Choroid plexus epithelial cell (primary cell): ENCODE measurements at places on chromosomes 1 and 21.

- peak; percentile 85 for DNase-seq
These were observed 10.4 kb upstream of the TMEM240 start for GRCh38 chr1:1550591-1551432.

DNA sequence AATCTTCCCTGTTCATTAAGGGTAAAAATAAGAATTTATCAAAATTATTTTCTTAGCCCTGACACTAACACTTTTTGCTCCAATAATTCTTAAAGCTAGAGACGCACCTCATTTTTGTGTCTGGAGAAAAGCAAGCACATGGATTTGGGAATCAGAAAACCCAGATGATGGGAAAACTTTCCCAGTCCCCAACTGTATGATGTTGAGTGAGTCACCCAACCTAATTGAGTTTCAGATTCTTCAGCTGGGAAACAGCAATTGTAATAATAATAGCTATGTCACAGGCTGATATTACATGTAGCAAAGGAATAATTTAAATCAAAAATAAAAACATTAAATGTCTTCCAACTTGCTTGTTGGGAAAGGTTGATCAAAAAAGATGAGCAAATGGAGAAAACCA is 159.0 kb downstream of the MIS18A start:
- no peak for DNase-seq

DNA sequence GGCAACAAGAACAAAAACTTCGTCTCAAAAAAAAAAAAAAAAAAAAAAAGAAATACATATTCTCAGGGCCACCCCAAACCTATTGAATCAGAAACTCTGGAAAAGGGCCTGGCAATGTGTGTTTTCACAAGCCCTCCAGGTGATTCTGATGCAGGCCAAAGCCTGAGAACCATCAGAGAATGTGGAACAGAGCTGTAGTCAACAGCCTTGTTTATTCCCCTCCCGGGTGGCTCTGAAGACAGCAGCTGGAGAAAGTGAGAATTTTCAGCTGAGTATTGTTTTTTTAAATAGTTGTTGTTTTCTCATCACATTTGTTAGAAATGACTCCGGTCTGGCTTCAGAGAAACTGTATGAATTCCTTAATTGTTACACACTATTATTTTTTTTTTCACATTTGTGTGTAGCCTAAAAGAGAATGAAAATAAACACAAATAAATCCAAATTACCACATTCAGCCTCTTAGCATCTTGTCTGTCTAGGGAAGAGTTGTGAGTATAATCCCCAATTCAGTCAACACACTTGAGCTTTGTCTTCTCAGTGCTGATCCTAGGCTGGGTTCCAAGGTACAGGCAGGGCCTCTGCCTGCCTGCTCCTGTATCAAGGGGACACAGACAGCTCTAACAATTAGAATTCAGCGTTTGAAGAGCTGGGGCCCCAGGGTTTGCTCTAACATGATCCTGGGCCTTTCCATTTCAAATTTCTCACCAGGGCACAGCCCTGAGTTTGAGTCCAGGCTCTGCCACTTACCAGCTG is 6.6 kb upstream of the AZIN2 start:
- no peak for DNase-seq

DNA sequence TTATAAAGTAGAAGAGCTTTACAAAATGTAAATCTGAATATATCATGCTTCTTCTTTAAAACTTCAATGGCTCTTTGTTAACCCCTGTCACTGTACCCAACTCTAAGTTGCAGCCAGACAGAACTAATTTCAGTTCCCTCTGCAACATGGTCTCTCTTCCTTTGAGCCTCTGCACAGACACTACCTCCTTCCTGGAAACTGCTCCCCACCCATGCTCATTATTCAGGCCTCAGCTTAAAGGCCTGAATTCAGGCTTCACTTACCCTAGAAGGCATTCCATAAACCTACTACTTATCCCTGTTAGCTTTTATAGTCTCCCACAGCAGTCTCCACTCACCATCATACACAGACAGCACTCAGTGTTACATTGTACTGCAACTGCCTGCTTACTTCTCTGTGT is 2.6 kb upstream of the EEIG2 start:
- no peak for DNase-seq

GRCh38 chr1:150545486-150546032 is 3.6 kb upstream of the ADAMTSL4 start:
- DNase-seq: no peak

DNA sequence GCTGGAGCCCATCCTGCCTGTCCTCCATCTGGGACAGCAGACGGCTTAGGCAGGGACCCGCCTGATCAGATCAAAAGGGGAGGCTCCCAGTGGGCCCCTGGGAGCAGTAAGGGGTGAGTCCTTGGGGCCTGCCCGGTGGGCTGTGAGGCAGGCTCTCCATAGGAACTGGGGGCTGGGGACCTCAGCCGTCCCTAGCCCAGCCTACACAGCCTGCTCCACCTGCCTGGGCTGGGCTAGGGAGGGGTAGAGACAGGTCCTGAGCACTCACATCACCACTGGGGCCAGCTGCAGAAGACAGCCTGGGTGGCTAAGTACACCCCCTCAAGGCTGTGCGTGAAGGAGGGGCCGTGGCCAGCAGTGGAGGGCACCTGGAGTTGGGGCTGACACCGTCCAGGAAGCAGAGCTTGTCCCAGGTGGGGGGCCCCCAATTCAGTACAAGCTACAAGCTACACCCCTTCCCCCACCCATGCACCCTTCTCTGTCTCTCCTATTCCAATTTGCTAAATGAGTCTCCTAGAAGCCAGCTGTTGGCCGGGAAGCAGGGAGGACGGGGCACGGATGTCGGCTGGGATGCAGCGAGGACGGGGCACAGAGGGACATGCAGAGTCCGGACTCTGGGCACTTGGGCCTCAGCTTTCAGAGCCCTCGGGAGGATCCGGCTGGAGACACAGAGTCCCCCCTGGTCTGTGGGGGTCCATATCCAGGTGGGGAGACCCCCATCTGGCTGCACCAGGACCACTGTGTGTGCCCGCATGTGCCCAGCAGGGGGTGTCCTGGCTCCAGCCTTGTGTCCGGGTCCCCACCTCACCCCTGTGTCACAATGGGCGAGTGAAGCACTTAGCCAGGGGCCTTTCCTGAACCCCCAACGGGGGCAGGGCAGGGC is 1.7 kb downstream of the ISG15 start:
- DNase-seq: no peak

- no peak for DNase-seq
These were observed 9.8 kb downstream of the TMEM35B start for GRCh38 chr1:34975338-34975737.
